Astrocyte (in vitro differentiated cells and primary cell): ENCODE measurements at places on chromosomes 6 and 20.

DNA sequence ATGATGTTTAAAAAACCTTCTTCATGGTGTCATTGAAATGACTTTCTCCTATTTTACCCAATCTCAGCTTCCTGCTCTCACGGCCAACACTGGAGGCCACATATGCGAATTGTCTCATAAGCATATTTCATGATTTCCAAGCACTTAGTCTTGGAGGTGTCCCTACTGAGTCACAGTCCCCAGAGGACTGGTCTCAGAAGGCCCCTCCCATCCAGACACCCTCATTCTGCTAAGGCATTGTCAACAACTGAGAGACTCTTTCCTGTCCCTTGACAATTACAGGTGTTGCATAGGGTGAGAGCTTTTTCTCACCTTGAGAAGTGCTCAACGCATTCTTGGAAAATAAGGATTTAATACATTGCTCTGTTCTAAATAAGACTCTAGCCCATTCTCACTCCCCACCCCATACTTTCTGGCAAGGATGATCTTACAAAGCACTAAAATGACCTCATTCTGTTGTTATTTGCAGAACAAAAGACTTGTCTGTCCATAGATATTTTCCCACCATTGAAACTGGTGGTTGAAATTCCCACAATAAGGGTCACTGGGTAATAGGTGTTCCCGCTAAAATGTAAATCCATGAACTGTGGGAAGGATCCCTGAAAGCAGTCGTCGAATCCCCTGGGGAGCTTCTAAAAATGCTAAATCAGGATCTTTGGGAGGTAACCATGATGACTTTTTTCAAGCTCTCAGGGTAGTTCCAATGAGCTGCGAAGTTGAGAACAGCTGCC lies 32.3 kb upstream of the SLC22A23 start:
- no peaks in the 10 kb centered on the region for H3K36me3 ChIP-seq
- H3K4me1 ChIP-seq: peaks cover 8% of the 10 kb centered on the region
- DNase-seq: peak; percentile 81

- H3K27ac ChIP-seq: no peak overlapping the region
- H3K36me3 ChIP-seq: no peaks in the 10 kb centered on the region
- no peak overlapping the region for H3K4me3 ChIP-seq
Observed at GRCh38 chr6:4169028-4169789, 33.8 kb upstream of the ECI2 start.

- peak; percentile 57 for DNase-seq
- H3K27ac ChIP-seq: no peak overlapping the region
- no peaks in the 10 kb centered on the region for H3K27me3 ChIP-seq
Observed at GRCh38 chr20:19981031-19981451, 36.1 kb upstream of the NAA20 start.

- no peak overlapping the region for H3K4me3 ChIP-seq
- H3K27ac ChIP-seq: no peak overlapping the region
- H3K27me3 ChIP-seq: peaks cover 4% of the 10 kb centered on the region
- no peak for DNase-seq
- no peaks in the 10 kb centered on the region for H3K36me3 ChIP-seq
- no peaks in the 10 kb centered on the region for H3K4me1 ChIP-seq
Observed at GRCh38 chr20:36074983-36075382, 79.6 kb upstream of the EPB41L1 start.

- H3K27me3 ChIP-seq: no peaks in the 10 kb centered on the region
- no peaks in the 10 kb centered on the region for H3K4me1 ChIP-seq
- no peak overlapping the region for H3K27ac ChIP-seq
- no peaks in the 10 kb centered on the region for H3K36me3 ChIP-seq
Observed at GRCh38 chr6:152432758-152433157, 204.4 kb downstream of the SYNE1 start.

DNA sequence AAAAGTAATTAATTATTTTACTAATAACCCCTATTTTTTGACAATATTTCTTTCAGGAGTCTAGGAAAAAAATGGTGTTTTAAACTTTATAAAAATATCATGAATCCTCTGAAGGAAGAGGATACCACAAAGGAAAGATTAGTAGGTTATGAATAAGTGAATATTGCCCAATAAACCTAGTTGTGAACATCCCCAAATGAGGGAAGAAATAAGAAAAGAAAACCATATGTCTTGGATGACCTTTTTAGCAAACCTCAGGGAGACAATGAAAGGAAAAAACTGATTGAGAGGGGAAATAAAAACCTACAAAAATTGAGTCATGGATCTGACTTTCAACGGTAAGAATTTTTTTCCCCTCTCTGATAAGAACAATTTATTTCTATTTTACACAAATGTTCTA lies 34.4 kb downstream of the TENT5A start:
- H3K27ac ChIP-seq: no peak overlapping the region
- no peaks in the 10 kb centered on the region for H3K36me3 ChIP-seq
- no peaks in the 10 kb centered on the region for H3K4me1 ChIP-seq
- no peaks in the 10 kb centered on the region for H3K27me3 ChIP-seq
- H3K4me3 ChIP-seq: no peak overlapping the region

- H3K36me3 ChIP-seq: no peaks in the 10 kb centered on the region
- H3K27me3 ChIP-seq: no peaks in the 10 kb centered on the region
- H3K4me1 ChIP-seq: peaks cover 6% of the 10 kb centered on the region
- H3K4me3 ChIP-seq: no peak overlapping the region
Observed at GRCh38 chr20:36061754-36062153, 92.8 kb upstream of the EPB41L1 start.

DNA sequence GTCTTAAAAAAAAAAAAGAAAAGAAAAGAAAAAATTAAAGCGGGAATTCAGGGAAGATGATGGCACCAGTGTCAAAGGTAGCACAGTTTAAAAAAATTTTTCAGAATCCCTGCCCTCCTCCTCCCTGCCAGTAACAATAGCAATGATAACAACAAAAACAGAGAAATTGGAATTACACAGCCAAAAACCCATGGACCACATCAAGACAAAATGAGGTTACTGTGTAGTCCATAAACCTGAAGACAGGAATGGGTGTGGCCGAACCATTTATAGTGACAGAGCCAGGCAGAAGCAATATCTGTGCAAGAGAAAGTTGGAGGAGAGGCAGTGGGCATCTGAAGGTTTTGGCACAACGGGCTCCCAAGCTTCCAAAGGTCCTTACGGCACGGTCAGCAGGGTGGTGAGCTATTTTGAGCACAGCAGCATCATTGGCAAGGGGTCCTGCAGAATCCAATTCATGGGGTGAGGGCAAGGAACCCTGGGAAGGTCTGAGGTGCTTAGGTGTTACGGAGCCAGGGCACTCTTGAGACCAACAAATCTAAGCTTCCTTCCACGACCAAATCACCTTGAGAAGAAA lies 202.3 kb downstream of the GMPR start:
- no peak overlapping the region for H3K4me3 ChIP-seq
- no peak for DNase-seq
- no peaks in the 10 kb centered on the region for H3K27me3 ChIP-seq
- no peaks in the 10 kb centered on the region for H3K36me3 ChIP-seq
- H3K27ac ChIP-seq: no peak overlapping the region

GRCh38 chr20:2416541-2417212 lies 36.0 kb downstream of the TGM6 start:
- no peak overlapping the region for H3K4me3 ChIP-seq
- H3K27ac ChIP-seq: no peak overlapping the region
- no peaks in the 10 kb centered on the region for H3K27me3 ChIP-seq
- no peak for DNase-seq
- H3K36me3 ChIP-seq: no peaks in the 10 kb centered on the region

- H3K27ac ChIP-seq: peak overlapping the region; percentile 94
- no peaks in the 10 kb centered on the region for H3K27me3 ChIP-seq
- no peaks in the 10 kb centered on the region for H3K36me3 ChIP-seq
- H3K4me3 ChIP-seq: peak overlapping the region; percentile 68
- H3K4me1 ChIP-seq: peaks cover 38% of the 10 kb centered on the region
Observed at GRCh38 chr6:111604259-111605099, 1.2 kb downstream of the TRAF3IP2 start.

DNA sequence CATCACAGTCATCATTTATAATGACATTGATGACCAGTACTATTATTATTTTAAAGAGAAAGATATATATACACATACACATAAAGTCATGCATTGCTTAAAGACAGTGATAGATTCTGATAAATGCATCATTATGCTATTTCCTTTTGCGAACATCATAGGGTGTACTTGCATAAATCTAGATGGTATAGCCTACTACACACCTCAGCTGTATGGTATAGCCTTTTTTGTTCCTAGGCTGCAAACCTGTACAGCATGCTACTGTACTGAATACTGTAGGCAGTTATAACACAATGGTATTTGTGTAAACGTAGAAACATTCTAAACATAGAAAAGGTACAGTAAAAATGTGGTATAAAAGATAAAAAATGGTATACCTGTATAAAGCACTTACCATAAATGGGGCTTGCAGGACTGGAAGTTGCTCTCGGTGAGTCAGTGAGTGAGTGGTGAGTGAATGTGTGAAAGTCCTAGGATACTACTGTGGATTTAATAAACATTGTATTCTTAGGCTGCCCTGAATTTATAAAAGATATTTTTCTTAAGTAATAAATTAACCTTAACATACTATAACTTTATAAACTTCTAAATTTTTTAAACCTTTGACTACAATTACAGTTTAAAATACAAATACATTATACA lies 23.9 kb downstream of the QKI start:
- H3K4me1 ChIP-seq: peaks cover 16% of the 10 kb centered on the region
- no peaks in the 10 kb centered on the region for H3K36me3 ChIP-seq
- no peaks in the 10 kb centered on the region for H3K27me3 ChIP-seq

DNA sequence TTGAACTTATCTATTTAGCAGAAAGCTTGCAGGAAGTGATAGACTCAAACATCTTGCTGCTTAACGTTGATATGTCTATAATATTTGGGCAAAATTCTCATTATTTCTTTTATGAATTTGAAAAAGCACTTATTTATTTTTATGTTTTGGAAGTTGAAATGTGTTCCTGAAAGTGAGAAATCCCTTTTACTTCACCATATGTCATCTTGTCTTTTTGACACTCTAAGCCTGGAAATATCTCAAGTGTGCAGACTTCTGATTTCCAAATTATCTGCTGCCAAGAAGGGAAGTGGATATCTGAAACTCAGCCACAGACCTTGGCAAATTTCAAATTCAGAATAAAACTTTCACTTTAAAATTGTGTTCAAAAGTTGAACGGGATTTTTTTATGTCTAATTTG lies 368.7 kb upstream of the MANEA start:
- no peak overlapping the region for H3K4me3 ChIP-seq
- no peaks in the 10 kb centered on the region for H3K27me3 ChIP-seq
- no peak overlapping the region for H3K27ac ChIP-seq
- no peak for DNase-seq

DNA sequence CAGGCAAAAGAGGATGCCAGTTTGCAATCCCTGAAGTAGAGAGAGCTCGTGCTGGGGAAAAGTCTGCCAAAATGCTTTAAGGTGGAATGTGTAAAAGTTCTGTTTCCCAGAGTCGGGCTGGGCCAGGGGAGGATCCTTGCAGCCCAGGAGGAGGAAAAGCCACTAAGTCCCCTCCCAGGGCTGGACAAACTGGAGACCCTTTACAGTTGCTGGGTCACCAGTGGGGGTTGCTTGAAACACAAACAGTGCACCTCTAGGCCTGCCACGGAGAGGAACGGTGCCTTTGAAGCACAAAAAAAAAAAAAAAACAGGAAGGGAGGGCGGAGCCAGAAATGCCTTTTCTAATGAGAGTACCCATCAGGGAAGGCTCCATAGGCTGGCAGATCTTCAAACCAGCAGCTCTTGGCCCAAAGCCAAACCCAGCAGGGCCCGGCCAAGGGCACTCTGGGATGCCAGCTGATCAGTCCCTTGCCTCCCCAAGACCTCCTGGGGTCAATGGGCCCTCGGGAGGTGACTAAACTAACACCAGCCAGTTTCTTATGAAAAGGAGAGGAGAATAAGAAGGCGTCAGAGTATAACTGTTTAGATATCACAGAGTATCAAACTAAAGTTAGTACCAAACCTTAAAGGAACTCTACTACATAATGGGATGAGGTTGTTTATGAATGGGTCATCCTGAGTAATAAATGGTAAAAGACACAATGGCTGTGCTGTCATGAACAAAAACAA lies 23.7 kb downstream of the HLA-A start:
- H3K4me3 ChIP-seq: peak overlapping the region; percentile 23
- H3K27ac ChIP-seq: peak overlapping the region; percentile 42
- peaks cover 30% of the 10 kb centered on the region for H3K4me1 ChIP-seq
- no peaks in the 10 kb centered on the region for H3K27me3 ChIP-seq
- H3K36me3 ChIP-seq: no peaks in the 10 kb centered on the region

- peak; percentile 32 for DNase-seq
- H3K4me1 ChIP-seq: no peaks in the 10 kb centered on the region
- H3K4me3 ChIP-seq: no peak overlapping the region
Observed at GRCh38 chr6:125974214-125974866, 12.0 kb upstream of the TRMT11 start.

- no peak overlapping the region for H3K4me3 ChIP-seq
- H3K27ac ChIP-seq: no peak overlapping the region
- DNase-seq: no peak
- H3K36me3 ChIP-seq: no peaks in the 10 kb centered on the region
- peaks cover 8% of the 10 kb centered on the region for H3K4me1 ChIP-seq
Observed at GRCh38 chr20:63774306-63774705, 34.7 kb downstream of the SLC2A4RG start.

DNA sequence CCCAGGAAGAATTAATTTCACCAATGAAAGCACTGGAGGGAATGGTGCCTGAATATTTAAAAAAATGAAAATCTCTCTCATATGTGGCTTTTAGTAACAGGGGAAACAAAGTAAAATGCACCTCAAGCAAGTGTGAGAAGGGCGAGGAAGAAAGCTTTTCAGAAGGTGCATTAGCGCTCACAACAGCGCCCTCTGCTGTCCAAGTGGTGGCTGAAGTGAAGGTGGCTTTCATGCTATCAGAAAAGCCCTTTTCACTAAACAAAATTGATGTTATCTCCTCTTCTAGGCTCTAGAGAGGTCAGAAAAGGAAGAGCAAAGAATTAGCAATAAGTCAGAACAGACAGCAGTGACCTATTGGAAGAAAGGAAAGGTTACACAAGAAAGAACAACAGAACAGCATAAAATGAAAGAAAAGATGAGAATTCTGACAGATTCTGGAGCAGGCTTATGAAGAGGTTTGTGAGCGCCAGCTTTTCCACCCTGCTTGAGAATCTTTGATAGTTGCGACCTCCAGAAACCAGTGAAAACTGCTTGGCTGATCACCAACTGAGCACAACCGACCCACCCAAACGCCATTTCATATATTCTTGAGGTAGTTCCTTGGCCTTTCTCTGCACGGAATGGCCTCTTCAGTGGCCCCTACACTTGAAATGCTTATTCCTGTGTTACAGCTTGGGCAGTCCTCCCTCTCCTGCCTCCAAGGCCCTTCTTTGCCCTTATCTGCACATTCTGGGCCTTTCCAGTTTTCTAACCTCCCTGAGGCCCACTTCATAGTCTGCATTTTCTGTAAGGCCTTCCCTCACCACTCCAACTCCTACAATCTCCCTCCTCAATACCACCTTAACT lies 45.3 kb downstream of the SMLR1 start:
- no peak overlapping the region for H3K27ac ChIP-seq
- H3K27me3 ChIP-seq: no peaks in the 10 kb centered on the region
- H3K4me1 ChIP-seq: no peaks in the 10 kb centered on the region
- peak; percentile 6 for DNase-seq

GRCh38 chr6:159043251-159043650 lies 1.5 kb downstream of the TAGAP start:
- DNase-seq: no peak
- no peak overlapping the region for H3K4me3 ChIP-seq
- peaks cover 7% of the 10 kb centered on the region for H3K4me1 ChIP-seq
- H3K27me3 ChIP-seq: peaks cover 7% of the 10 kb centered on the region
- H3K27ac ChIP-seq: no peak overlapping the region
